ENCODE measurements at places on chromosomes 16 and 17.

DNA sequence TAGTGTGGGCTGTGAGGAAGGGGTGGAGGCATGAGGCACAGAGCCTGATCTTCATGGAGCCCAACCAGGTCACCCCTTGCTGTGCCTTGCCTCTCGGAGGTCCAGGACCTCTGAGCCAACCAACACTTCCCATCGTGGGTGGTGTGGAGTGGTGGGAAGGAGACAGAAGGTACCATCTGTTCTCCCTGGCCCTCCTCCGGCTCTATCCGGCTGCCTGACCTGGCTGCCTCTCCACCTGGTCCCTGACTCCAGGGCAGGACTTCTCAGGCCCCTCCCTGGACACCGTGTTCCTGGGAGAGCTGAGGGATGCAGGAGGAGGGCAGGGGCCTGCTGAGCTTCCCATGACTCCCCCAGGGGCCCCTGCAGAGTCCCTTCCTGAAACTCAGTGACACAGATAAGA is 3.9 kb downstream of the PDK2 start:
- DNase-seq = no peak

DNA sequence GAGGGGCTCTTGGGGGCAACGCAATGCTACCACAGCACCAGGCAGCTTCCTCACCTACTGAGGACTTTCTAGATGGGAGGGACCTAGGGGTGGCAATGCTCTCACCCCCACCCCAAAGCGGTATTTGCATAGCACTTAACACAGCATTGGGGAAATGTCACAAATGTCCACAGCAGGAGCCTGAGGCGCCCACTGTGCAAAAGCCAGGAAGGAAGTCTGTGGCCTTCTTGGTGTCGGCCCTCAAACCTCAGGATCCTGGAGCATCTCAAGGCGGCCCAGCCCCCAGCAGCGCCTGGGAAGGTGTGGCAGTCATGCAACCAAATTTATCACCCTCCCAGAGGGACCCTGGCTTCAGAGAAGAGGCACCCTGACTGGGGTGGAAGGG is 45.3 kb downstream of the WNT3 start:
- no peak for DNase-seq

DNA sequence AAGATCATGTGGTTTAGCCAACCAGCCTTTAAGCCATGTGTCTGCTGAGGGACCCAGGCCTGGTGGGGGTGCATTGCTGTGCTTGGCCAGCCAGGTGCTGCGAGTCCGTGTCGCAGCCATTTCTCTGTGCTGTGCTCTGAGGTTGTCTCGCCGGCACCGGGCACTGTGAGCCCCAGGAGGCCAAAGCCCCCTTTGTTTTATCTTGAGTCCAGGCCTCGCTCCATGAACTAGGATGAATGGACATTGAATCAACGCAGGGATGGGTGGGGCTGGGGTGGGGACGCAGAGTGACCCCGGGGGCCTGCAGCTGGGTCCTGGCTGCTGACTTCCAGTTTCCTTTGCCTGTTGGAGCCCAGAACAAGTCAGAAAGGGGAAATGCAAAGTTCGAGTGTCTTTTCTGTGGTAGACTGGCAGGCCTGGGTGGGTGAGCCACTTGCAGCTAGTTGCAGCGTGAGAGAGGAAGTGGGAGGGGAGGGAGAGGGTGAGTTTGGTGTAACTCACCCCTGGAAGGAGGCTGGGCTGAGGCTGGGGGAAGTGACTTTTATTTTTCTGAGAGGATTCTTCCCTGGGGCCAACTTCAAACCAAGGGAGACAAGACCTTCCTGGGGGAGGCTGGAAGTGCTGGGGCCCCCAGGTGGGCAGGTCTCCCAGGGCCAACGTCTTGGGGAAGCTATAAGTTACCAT is 324.7 kb downstream of the SEC14L1 start:
- DNase-seq = peak; percentile 70

- peak; percentile 51 for DNase-seq
Measured at GRCh38 chr17:61551255-61551742, 39.7 kb downstream of the NACA2 start.

DNA sequence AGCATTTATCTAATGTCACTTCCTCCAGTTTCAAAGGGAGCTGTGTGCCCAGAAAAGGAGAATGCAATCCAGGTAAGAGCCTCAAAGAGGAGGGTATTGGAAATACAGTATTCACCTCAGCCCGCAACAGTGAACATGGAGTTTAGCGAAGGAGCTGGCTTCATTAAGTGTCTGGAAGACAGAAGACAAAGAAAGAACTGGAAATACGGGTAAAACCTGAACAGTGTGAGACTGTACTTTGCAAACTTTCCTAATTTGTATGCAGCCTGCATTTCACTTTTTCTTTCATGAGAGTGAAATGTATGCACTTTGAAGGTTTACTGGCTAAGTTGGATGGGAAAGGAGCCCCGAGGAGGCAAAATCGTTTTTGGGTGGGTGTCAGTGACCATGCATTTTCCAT is 478.4 kb downstream of the HS3ST3B1 start:
- no peak for DNase-seq

DNA sequence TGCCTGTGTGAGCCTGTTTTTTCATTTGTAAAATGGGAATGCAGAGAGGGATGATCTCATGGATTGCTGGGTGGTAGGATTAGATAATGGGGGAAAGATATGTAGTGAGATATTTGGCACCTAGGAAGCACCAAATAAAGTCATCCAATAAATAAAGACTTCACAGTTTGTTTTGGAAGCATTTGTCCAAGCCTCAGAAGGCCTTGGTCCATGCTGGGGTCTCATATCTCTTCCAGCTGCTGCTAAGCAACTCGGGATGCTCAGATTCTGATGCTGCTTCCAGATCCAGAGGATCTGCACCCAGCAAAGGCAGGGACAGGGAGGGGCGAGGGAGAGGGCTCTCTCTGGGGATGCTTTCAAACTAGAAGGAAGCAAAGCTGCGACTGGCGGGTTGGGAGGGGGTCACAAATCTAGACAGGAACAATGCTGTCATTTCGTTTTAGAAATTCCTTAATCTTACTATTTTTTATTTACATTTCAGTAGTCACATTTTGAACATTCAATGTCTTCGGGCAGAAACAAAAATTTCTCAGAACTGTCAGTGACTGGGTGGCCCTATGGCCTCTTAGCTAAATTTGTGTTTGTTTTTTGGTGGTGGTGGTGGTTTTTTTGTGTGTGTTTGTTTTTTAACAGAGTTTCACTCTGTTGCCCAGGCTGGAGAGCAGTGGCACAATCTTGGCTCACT is 114.9 kb upstream of the CDH5 start:
- no peak for DNase-seq

DNA sequence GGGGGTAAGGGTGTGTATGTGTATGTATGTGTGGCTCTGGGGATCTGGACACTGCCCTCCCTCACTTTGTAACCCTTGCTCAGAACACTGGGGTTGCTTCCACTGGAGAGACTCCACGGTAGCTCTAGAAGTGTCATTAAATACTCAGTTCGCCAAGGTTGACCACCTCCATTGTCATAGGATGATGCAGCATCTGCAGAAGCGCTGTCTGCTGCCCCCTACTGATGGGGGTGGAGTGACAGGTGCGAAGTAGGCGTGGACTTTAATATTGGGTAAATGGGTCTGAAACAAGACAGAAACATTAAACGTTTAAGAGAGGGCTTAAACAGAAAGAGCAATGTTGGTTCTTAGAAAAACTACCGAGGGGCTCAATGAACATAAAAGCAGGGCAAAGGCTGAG is 35.5 kb upstream of the STAC2 start:
- no peak for DNase-seq

GRCh38 chr17:50117202-50118051 is 12.5 kb downstream of the SAMD14 start:
- DNase-seq = peak; percentile 55

GRCh38 chr16:77556201-77556873 is 121.5 kb upstream of the ADAMTS18 start:
- DNase-seq = peak; percentile 46

DNA sequence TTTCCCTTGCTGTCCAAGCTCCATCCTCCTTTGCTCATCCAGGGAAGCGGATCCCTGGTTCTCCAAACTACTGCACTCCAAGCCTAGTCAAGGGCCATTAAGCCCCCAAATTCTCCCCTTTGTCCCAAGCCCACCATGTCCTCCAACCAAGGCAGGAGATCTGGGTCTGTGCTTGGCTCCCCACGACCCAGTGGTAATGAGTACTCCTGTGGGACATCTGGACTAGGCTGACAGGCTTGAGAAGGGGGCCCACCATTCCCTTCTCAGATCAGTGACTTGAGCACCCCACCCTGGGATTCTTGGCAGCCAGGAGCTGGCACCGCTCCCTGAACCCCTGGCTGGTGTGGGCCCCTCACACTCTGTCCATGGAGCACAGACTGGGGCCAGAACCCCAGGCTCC is 17.1 kb downstream of the OSBPL7 start:
- DNase-seq = no peak

DNA sequence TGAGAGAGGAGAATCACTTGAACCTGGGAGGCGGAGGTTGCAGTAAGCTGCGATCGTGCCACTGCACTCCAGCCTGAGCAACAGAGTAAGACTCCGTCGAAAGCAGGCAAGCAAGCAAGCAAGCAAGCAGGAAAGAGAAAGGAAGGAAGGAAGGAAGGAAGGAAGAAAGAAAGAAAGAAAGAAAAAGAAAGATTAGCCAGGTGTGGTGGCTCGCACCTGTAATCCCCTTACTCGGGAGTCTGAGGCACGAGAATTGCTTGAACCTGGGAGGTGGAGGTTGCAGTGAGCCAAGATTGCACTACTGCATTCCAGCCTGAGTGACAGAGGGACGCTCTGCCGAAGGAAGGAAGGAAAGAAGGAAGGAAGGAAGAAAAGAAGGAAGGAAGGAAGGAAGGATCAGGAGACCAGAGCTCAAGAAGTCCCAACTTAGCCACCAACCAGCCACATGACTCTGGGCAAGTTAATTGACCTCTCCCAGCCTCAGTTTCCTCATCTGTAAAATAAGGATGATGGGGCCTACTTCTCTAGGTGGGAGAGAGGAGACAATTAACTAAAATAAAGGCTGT is 6.5 kb downstream of the GFAP start:
- no peak for DNase-seq

DNA sequence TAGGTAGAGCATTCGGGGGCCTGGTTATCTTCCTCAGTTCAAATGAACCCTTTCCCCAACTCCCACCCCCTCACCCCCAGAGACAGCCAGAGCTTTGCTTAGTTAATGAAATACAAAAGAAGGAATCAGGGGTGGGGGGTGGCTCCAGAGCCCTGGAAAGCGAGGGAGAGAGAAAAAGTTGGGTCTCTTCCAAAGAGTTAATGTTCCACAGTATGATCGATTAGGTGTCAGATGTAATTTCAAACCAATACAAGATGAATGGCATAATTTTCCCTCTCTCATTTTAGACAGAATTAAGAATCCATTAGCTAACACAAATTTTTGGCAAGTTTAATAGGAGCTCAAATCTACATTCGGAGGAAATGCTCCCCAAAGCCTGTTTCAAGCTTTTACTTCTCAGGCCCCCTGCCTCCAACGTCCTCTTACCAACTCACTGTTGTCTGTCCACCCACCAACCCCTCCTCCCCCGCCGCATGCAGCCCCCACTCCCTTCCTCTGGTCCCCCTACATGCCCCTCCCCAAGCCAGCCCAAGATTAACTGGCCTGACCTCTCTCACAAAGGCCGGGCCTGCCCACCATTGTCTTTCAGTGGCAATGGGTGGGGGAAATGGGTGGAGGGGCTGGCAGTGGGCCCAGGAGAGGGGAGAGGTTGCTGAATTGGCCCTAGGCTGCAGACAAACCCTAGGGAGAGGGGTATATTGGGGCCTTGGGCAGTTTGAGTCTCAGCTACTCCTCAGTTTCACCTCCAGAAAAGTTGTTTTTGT is 28.2 kb downstream of the NEUROD2 start:
- no peak for DNase-seq

DNA sequence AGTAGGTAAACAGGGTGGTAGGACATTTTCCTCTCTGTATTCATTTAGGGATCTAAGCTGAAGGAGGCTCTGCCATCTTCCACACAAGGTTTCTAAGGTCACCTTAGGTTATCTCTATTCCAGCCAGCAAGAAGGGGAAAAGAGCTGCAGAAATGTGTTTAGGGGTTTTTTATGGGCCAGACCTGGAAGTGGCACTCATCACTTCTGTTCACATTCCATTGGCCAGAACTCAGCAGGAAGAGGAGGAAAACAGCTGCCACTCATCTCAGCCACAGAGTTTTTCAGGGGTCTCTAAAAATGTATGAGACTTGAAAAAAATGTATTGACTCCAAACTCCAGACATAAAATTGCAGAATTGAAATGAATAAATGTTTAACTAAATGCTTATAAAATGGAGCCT is 65.8 kb downstream of the FTO start:
- DNase-seq = no peak

- DNase-seq = no peak
Measured at GRCh38 chr16:53960954-53961616, 257.1 kb downstream of the FTO start.

GRCh38 chr17:29905086-29905878 is 24.7 kb downstream of the SSH2 start:
- no peak for DNase-seq

DNA sequence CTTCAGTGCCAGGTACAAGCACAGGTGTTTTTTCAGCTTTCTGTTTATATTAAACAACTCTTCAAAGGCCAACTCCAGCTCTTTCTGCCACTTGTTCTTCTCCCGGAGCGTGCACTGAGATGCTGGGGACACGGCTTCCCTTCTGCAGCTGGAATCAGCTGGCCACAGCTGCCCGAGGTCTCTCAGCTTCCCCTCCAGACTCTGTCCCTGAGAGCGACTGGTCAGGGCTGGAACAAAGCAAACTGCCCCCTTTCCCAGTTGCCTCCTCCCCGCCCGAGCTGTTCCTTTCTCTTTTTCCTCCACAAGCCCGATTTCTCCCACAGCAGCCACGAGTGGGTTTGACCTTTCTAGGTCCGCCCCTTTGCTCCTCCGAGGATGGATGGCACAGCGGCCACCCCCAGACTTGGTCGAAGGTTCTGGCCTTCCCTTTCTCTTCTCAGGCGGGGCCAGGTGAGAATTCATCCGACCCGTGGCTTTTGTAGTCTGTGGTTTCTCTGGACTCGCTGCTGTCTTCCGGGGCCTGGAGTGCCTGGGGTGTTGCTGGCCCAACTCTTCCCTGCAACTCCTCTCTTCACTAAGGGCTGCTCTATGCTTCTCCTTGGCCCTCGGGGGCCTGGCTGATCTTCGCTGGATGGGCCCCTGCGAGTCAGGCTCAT is 11.5 kb downstream of the CEP295NL start:
- DNase-seq = no peak

- DNase-seq = no peak
Measured at GRCh38 chr16:87924041-87924810, 12.1 kb downstream of the CA5A start.

- DNase-seq = no peak
Measured at GRCh38 chr16:75107505-75107904, 9.1 kb downstream of the LDHD start.

DNA sequence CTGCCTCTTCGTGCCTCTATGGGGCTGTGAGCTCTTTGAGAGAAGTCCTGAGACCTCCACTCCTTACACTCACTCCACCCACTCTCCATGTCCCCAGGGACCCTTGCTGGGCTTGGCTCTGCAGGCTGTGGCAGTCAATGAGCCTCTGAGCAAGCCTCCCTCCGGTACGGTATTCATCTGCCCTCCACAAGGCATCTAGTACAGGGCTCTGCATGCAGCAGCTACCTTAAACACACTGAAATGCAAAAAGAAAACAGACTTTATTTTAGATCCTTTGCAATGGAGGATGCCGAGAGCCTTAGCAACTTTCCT is 38.9 kb upstream of the SMPD3 start:
- no peak for DNase-seq

Data from fibroblast of skin of right quadriceps (primary cell).